ENCODE measurements at places on chromosomes 7 and 10. TPM values are rescaled to one million over a fixed set of nuclear protein-coding genes. Genes with fewer than 3 reads are reported as not detected.

- H3K36me3 ChIP-seq = no peaks in the 10 kb centered on the region
- DNase-seq = no peak
- H3K27me3 ChIP-seq = no peaks in the 10 kb centered on the region
- H3K4me1 ChIP-seq = peaks cover 44% of the 10 kb centered on the region
Observed at GRCh38 chr10:12602521-12602920, 253.2 kb downstream of the CAMK1D start.

The ZNF273 gene
- total RNA-seq = 9.2 TPM

GRCh38 chr10:126198681-126199080 lies 189.6 kb downstream of the ADAM12 start:
- H3K36me3 ChIP-seq = no peaks in the 10 kb centered on the region
- peaks cover 3% of the 10 kb centered on the region for H3K27me3 ChIP-seq
- no peaks in the 10 kb centered on the region for H3K4me1 ChIP-seq
- DNase-seq = no peak
- no peak overlapping the region for H3K4me3 ChIP-seq
- H3K27ac ChIP-seq = no peak overlapping the region

- no peak for DNase-seq
- H3K4me3 ChIP-seq = no peak overlapping the region
- no peaks in the 10 kb centered on the region for H3K27me3 ChIP-seq
Observed at GRCh38 chr10:110992006-110992800, 72.8 kb downstream of the SHOC2 start.

DNA sequence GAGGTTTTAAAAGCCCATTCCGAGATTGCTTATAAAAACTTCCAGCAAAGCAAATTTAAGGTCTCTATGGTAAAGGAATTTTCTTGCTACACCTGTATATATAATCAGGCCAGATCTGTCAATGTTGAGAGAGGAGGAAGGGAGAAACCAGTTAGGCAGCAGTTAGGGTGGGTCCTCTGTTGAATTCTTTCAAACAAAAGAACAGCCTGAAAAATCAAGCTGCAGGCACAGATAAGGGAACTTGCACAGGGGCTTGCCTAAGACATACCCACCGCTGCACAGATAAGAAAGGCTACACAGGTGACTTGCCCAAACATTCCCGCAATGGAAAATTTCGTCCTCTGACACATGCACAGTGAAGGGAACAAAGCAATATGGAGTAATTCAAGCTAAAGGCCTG lies 59.8 kb upstream of the IMMP2L start:
- no peaks in the 10 kb centered on the region for H3K27me3 ChIP-seq
- no peak overlapping the region for H3K27ac ChIP-seq
- no peaks in the 10 kb centered on the region for H3K36me3 ChIP-seq

GRCh38 chr7:28151965-28152364 lies 28.6 kb downstream of the JAZF1 start:
- H3K27me3 ChIP-seq = no peaks in the 10 kb centered on the region
- no peak overlapping the region for H3K4me3 ChIP-seq
- DNase-seq = no peak
- H3K36me3 ChIP-seq = no peaks in the 10 kb centered on the region
- H3K4me1 ChIP-seq = peaks cover 35% of the 10 kb centered on the region
- no peak overlapping the region for H3K27ac ChIP-seq

GRCh38 chr10:103833731-103834365 lies 21.5 kb downstream of the SH3PXD2A start:
- H3K4me1 ChIP-seq = peaks cover 26% of the 10 kb centered on the region
- H3K27me3 ChIP-seq = no peaks in the 10 kb centered on the region
- H3K36me3 ChIP-seq = no peaks in the 10 kb centered on the region

The NPC1L1 gene
- 0.54 TPM for total RNA-seq

DNA sequence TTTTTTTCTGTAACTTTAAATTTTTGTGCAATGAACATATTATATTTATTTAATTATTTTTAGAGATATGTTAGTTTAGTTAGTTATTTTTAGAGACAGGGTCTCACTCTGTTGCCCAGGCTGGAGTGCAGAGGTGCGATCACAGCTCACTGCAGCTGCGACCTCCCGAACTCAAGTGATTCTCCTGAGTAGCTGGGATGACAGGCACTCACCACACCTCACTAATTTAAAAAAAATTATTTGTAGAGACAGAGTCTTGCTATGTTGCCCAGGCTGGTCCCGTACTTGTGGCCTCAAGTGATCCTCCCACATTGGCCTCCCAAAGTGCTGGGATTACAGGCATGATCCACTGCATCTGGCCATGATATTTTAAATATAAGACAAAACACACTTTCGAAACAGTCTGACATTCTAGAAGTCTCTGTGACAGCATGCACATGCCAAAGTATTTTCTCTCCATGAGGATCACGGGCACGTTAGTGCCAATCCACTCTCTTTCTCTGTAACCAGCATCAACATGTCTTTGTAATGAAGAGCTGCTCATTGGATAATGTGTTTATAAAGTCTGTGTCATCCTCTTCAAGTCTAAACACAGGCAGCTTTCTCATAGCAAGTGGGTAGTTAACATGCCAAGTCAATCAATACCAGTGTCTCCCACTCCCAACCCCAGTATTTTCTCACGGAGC lies 137.4 kb downstream of the GLI3 start:
- no peaks in the 10 kb centered on the region for H3K27me3 ChIP-seq
- no peaks in the 10 kb centered on the region for H3K36me3 ChIP-seq
- no peak for DNase-seq
- H3K27ac ChIP-seq = no peak overlapping the region

DNA sequence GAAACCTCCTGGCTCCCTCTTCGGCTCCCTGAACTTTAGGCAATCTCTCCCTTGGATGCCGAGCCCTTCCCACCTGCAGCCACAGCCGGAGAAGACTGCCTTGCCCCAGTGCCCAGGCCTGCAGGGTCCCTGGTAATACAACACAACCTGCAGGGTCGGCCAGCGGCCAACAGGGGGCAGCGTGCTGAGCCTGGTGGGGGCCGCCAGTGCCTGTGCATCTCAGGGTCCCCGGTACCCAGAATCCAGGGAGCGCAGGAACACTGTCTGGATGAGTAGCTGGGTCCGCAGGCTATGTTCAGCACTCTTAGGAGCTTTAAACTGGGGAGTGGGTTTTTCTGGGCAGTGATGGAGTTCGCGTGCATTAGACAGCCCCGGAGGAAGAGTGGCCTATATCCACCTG lies 17.5 kb upstream of the C10orf71 start:
- no peak overlapping the region for H3K27ac ChIP-seq
- no peaks in the 10 kb centered on the region for H3K4me1 ChIP-seq
- peak; percentile 30 for DNase-seq
- no peak overlapping the region for H3K4me3 ChIP-seq
- no peaks in the 10 kb centered on the region for H3K36me3 ChIP-seq

DNA sequence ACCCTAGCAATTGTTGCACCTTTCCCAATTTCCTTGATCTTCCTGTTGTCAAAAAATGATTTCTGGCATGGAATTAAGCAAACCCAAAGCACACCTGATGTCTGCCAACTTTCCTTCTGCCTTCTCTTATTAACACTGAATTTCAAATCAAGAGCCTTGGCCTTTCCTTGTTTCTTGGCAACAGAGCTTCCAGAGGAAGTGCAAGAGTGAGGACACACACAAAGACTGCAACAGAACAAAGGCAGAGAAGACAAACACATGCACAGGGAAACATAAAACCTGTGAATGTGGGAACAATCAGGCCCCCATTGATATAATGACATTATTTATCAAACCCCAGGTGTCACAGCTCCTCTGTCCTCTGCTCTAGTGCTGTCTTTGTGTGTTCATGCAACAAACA lies 73.0 kb upstream of the IL6 start:
- no peaks in the 10 kb centered on the region for H3K36me3 ChIP-seq
- H3K4me3 ChIP-seq = no peak overlapping the region
- H3K27ac ChIP-seq = no peak overlapping the region
- H3K27me3 ChIP-seq = no peaks in the 10 kb centered on the region
- no peaks in the 10 kb centered on the region for H3K4me1 ChIP-seq

Measured in sigmoid colon (tissue), 7 donors.